Stimulated activated naive CD8-positive, alpha-beta T cell treated with anti-CD3 and anti-CD28 coated beads, Interleukin-15, amount 100 ng/mL, for 72 hours (primary cell): ENCODE measurements at places on chromosomes 11 and 22.

DNA sequence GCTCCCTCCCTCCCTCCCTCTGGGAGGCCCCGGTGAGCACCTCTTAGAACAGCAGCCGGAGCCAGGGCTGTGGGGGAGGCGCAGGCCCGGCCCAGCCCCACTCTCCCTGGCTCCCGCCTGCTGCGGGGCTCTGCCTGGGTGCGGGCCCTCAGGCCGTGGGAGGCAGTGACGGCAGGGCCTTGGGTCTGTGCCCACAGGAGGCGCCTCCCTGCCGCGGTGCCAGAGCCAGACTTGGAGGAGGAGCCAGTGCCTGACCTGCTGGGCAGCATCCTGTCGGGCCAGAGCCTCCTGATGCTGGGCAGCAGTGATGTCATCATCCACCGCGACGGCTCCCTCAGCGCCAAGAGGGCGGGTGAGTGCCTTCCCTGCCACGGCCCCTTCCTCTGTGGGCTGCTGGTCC is 9.5 kb downstream of the IRF7 start:
- no peak for DNase-seq

GRCh38 chr22:47552541-47553205 is 790.2 kb downstream of the TBC1D22A start:
- DNase-seq, result no peak

- DNase-seq, result no peak
These were observed 180.3 kb upstream of the GUCY1A2 start for GRCh38 chr11:107198490-107199007.

DNA sequence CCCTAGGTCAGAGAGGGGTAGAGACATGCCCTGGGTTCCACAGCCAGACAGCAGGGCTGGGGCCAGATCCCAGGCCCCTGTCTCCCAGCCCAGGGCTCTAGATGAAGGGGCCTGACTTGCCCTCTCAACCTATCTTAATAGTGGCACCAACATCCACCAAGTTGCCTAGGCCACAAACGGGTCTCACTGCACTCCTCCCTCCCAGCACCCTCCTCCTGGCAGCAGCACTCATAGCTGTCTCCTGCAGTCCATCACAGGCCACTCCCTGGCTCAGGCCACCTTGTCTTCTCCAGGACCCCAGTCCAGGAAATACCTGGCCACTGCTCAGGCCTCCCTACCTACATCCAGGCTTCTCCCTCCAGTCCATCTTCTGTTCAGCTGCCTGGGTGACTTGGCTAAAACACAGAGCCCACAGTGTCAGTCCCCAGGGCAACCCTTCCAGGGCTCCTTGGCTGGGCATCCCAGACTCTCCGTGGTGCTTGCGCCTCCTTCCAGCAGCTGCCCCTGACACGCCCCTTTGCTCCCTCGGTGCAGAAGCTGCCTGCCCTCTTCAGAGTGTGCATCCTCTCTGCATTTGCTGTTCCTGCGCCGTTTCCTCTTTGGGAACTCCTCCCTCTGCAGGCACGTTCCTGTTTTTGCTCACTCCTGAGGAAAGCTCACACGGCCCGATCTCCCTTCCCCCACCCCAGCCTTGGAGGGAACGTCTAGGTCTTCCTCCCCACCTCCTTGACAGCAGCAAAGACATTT is 40.5 kb downstream of the LRRC32 start:
- DNase-seq, result no peak

DNA sequence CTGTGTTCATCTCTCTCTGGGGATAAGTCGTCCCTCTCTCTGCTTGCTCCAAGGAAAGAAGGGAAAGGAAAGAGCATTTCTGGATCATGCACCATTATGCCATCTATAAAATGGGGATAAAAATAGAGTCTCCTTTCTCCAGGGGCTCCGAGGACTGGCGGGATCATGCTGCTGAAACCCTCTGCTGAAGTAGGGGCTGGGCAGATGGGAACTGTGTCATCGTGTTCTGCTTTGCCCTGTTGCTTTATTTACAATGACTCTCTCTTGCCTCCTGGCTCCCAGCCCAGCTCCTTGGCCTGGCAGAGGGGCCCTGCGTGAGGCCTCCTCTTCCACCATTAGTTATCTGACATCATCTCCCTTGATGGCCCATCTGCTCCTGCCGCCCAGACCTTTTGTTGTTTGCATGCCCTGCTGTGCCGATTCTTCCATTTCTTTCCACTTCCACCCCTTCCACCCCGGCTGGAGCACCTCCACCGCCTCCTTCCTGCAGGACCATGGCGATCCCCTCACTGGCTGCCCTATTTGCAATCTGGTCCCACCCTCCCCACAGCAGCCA is 200.9 kb downstream of the MYO18B start:
- DNase-seq, result no peak

- DNase-seq, result no peak
These were observed 67.3 kb downstream of the RSF1 start for GRCh38 chr11:77753230-77753629.

GRCh38 chr11:110174645-110175310 is 81.6 kb downstream of the ZC3H12C start:
- DNase-seq, result no peak

DNA sequence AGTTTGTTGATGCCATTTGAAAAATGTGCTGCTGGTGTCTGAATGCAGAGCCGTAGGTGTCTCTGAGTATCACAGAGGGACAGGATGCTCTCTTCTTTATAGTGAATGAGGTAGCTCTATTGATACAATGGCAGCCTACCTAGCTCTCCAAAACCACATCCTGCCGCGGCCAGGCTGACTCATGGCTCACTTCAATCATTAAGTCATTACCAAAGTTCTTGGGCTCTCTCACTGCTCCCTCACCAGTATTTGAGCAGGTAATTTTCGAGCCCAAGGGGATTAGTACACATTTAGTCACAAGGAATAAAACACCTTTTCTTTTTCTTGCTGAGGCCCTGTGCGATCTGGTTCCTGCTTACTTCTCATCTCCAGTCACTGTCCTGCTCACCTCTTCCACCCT is 509.0 kb upstream of the LARGE1 start:
- no peak for DNase-seq
